ENCODE measurements at places on chromosomes 6 and 20. TPM values are rescaled to one million over a fixed set of nuclear protein-coding genes. Genes with fewer than 3 reads are reported as not detected.

HLA-DQA1 gene
- total RNA-seq, result not detected

CCN5 gene
- total RNA-seq, result 0.20 TPM

CDH4 gene
- not detected for total RNA-seq

CASS4 gene
- total RNA-seq, result 0.15 TPM

FOXC1 gene
- total RNA-seq, result 18.6 TPM

ARHGAP18 gene
- 15.0 TPM for total RNA-seq

ZC2HC1B gene
- not detected for total RNA-seq

PRDM13 gene
- total RNA-seq, result not detected
